ENCODE measurements at places on chromosomes 7 and 10.
A peak's percentile ranks its signal among the peaks of the same experiment; 100 is the strongest.

- DNase-seq = no peak
Measured at GRCh38 chr7:66604198-66604597, 24.5 kb upstream of the KCTD7 start.

DNA sequence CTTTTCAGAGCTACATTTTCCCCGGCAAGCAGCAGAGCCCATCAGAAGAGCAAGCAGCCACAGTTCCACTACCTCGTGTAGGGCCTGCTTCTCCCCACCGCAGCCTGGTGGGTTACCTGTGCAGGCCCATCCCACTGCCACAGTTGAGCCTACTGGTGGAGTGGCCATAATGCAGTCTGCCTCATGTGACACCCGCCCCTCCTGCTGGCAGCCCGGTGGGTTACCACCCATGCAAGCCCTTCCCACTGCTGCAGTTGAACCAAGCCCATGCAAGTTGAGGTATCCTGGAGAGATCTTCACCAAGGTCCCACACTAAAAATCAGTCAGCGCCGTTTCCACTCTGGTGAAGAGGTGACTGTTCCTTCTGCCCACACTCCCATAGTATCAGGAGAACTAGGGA is 32.1 kb upstream of the CNNM1 start:
- DNase-seq = no peak

GRCh38 chr10:35995485-35995884 is 353.4 kb upstream of the FZD8 start:
- no peak for DNase-seq

DNA sequence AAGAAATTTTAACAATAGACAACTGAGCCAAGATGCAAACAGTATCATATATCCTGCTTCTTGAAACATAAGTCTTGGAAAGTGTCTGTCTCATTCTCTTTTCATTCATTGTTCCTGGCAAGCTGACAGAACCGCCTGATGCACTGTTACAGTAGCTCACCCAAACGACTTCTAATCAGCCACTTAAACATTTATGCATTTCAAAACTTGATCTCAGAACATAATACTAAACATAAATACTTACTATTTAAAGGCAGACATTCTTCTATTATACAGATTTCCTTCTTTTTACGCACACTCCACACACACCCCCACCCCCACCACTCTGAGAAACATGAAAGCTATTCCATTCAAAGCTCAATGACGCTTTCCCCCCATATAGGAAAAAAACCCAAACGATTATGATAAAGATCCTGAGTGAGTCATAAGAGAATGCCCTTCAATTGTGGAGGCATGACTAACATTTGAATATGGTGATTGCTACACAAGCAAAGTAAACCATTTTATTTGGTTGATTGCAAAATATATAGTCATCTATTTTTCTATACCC is 30.5 kb downstream of the SHTN1 start:
- no peak for DNase-seq

- DNase-seq = no peak
Measured at GRCh38 chr10:17208476-17208875, 7.0 kb upstream of the TRDMT1 start.

- DNase-seq = no peak
Measured at GRCh38 chr10:117249493-117250093, 8.7 kb downstream of the SLC18A2 start.

- peak; percentile 24 for DNase-seq
Measured at GRCh38 chr10:63266391-63267316, 133.5 kb downstream of the NRBF2 start.

- no peak for DNase-seq
Measured at GRCh38 chr10:48554656-48555055, 50.2 kb downstream of the ARHGAP22 start.

GRCh38 chr10:4076983-4077382 is 292.0 kb upstream of the KLF6 start:
- DNase-seq = no peak

- DNase-seq = no peak
Measured at GRCh38 chr10:124723826-124724225, 20.4 kb downstream of the FAM53B start.

- DNase-seq = no peak
Measured at GRCh38 chr10:116760919-116761318, 18.6 kb upstream of the HSPA12A start.

- DNase-seq = no peak
Measured at GRCh38 chr10:15813415-15813814, 46.9 kb downstream of the MINDY3 start.

DNA sequence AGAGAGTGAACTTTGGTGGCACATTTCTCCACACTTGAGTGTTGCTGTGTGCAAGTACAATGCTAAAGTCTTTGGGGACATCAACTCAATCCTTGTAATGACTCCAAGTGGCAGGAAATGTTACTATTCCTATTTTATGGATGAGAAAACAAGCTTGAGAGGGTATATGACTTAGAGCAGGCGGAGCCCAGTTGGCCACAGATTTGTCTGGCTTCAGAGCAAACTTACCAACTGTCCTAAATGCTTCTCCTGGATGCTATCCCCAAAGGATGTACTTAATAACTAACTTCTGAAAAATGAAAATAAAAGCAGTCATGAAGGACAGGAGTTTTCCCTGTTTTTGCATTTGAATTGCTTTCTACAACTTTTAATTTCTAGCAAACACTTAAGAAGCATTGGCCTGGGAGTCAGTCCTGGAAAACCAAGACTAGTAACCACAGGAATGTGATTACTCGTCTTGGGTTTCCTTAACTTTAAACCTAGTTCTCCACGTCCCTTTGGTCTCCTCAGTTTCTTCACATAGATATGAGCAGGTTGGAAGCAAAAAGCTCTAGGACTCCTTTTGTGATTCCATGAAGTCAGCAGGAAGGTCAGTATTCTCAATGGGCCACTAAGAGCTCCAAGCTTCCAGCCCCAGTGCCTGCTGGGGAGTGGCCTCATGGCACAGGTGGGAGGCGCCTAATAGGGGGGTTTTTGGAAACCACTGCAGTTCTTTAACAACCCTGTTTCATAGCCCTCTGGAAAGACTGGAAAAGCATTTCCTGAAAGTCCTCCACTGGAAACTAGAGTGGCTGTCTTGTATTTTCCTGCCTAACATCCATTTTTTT is 140.8 kb downstream of the GLCCI1 start:
- DNase-seq = no peak

DNA sequence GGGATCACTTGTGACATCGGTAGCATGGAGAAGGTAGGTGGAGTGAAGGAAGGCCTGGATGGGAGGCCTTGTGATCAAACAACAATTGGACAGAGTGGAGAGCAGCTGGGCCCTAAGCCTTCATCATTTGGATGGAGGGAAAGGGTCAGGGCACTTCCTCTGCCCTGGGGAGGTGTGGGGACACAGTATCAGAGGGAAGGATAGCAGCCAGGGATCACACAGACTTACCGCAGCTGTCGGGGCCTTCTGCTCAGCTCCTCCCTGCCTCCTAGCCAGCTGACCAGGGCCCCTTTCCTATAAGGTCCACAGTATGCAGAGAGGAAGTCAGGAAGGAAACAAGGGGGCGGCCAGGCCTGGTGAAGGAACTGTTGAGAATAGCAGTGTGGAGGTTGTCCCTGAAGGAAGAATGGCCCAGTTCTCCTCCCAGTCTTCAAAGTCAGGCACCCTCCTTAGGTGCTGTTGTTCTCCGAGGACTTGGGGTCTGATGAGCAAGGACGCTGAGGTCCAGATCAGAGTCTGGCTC is 62.1 kb downstream of the ABCC2 start:
- no peak for DNase-seq

DNA sequence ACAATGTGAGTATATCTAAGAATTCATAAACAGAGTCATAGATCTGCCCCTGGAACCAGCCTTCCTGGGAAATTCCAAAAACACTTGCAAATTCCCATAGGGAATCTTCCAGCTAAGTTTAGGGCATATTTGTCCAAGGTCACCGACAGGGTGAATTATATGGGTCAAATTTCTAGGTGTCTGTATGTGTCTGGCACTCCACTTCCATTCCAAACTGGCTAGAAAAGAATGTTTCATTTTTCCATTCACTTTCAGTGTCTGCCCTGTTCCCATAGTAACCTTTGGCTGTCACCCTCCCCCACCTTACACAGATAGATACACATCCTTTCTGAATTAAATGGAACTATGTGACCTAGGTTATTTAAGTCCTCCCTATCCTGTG is 230.9 kb downstream of the CREB5 start:
- DNase-seq = no peak

- DNase-seq = no peak
Measured at GRCh38 chr10:132464256-132465192, 67.5 kb downstream of the PWWP2B start.

DNA sequence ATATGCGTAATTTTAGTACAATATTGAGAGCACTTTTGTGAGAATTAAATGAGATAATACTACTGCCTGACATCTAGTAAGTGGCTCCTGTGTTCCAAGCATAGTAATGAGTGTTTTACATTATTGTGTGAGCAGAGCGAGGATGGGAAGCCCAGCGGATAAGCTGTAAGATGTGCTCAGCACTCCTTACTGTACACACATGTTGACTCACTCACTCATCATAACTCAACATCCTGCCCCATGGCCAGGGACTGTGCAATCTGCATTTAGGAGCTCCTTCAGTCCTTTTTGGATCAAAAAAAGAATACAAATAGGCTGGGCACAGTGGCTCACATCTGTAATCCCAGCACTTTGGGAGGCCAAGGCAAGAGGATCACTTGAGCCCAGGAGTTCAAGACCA is 72.9 kb upstream of the NEBL start:
- peak; percentile 10 for DNase-seq

GRCh38 chr10:29517352-29517923 is 117.3 kb downstream of the SVIL start:
- no peak for DNase-seq

DNA sequence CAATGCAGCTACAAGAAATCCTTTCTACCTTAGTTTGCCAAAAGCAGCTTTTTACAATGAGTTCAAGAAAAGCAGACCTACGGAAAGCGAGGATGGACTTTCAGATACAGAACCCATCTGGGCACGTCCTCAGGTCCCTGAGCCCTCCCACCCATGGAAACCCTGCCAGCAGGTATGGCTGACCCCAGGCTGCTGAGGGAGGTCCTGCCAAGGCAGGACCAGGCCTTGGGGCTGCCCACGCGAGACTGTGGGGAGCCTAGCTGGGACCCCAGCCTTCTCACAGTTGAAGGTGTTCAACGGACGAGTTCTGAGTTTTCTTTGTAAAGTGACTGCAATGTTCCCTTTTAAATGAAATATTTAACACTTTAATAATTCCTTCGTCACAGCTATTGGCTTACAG is 245.0 kb downstream of the MGMT start:
- DNase-seq = no peak

DNA sequence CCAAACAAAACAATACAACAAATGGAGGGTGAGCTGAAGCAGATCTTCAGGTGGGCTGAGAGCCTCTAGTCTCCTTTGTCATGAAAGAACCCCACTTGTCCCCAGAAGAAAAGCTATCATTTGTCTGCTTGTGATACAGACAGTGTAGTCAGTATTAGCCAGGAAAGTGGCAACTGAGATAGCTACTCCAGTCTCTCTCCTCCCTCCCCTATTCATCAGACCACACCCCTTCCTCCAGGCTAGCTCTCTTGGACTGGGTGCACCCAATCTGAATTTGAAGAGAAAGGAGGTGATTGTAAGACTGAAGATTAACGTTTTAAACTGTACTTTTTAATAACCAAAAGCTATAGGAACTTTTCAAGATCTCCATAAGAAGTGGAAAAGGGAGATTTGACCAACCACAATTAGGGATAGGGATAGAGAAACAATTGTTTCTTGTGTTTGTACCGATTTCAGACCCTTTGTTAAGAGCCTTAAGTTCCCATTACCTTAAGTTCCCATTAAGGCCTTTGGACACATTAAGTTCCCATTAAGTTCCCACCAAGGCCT is 14.1 kb downstream of the BMPR1A start:
- no peak for DNase-seq

- DNase-seq = no peak
Measured at GRCh38 chr10:111128331-111129180, 51.7 kb downstream of the ADRA2A start.

- DNase-seq = no peak
Measured at GRCh38 chr7:44852590-44852989, 4.7 kb upstream of the H2AZ2 start.

DNA sequence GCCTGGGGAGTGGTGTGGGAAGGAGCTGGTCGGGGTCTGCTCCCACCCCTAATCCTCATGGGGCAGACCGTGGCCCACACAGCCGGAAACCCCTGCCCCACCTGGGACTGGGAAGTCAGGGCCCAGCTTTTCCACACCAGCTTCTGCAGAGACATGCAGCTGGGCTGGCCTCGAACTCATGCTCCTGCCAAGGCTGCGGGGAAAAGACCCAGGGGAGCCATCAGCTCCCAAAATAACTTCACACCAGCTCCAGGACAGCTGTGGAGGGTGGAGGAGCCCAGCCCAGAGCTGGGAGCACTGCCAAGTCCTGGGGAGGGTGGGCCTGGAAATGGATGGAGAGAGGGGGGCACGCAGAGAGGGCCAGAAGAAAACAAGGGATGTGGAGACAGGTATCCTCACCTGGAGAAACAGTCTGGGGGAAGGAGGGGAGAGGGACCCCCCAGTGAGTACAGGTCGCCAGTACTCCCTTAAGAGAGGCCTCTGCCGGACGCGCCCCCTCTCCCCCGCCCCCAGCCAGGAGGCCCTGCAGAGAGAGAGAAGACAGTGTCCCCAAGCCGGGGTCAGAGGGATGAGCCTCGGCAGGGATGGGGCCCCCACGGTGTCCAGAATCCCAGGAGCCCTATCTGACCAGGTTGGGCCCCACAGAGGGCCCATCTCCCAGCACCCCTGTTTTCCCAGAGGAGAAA is 11.5 kb upstream of the GRIFIN start:
- no peak for DNase-seq

GRCh38 chr10:88219753-88220152 is 356.3 kb downstream of the PTEN start:
- no peak for DNase-seq

GRCh38 chr10:31961277-31962074 is 32.8 kb upstream of the ARHGAP12 start:
- no peak for DNase-seq
